Kidney (tissue), 22 donors: ENCODE measurements at places on chromosomes 13 and 19. TPM values are rescaled to one million over a fixed set of nuclear protein-coding genes. Genes with fewer than 3 reads are reported as not detected.

The LILRA2 gene
- 4.2 TPM for total RNA-seq

The TIMM13 gene
- total RNA-seq: 69.7 TPM

- DNase-seq: no peak
Measured at GRCh38 chr19:5108123-5108596, 139.2 kb downstream of the KDM4B start.

DNA sequence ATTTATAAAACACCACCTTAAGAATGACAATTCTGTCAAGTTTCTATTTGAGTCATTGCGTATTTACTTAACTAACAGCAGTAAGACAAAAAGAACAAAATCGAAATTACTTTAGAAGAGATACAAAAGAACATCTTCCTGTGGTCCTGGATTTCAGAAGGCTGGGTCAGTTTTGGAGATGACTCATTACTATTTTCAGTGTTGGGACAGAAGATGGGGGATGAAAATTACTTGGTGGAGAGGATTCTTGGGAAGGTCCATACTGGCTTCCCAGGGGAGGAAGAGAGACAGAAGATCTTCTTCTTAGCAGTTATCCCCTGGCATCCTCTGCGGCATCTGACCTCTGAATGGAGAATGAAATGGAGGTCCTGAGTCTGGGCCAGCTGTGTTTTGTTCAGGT is 33.5 kb upstream of the CSNK1A1L start:
- no peak for DNase-seq

DNA sequence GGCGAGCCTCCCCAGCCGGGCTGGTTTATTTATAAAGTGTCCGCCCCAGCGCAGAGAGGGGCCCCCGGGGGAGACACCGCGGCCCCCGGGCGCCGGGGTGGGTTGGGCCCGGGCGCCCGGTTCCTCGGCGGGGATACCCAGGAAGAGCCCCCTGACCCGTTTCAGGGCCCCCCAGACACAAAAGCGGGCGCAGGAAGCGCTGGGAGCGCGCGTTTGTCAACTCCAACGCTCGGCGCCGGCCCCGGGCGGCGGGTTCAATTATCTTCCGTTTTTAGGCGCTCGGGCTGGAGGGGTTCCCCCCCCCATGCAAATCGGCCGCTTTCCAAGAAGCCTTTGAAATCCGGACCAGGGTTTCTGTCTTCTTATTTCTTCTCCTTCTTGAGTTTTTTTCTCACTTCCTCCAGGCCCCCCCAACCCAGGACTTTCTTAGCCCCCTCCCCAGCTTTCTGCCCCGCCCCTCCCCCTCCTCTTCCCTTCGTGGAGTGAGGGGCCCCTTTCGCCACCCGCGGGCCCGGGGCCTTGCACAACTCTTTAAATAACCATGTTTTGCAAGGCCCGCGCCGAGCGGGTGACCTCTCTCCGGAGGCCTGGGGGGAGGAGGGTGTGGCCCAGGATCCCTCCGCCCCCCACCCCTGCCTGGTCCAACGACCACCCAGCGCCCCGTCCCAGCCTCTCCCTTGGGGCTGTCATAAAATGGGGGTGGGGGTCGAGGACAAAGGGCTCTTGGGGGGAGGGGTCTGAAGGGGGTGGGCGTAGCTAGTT is 935 bp downstream of the ARID3A start:
- DNase-seq: peak; percentile 91

- no peak for DNase-seq
Measured at GRCh38 chr19:44552324-44552723, 22.8 kb upstream of the CEACAM20 start.

GRCh38 chr19:10003271-10003670 is 7.0 kb downstream of the COL5A3 start:
- DNase-seq: no peak

DNA sequence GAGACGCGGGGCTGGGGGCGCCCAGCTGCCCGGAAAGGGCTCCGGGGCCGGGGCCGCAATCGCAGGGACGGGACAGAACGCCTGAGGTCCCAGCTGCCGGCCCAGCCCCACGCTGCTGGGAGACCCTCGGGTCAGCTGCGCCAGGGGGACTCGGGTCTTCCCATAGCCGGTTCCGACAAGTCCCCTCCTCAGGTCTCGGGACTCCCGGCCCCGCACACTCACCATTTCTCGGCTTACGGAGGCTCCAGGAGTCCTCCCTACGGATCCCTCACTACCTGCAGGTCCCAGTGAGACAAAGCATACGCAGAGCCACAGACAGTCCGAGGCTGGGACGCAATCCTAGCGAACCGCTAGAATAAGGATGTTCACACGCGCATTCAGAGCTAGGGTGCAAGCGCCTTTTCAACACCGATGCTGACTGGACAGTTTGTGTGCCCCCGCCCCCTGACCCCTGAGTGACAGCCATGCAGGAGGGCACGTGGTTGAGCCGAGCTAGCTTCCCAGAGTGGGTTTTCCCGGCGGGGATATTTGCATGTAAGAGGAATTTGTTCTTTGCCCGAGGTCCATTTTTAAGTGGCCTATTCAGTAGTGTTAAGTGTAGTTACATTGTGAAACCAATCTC is 13.6 kb downstream of the ZNF490 start:
- peak; percentile 80 for DNase-seq
